Stimulated activated CD4-positive, alpha-beta T cell treated with anti-CD3 and anti-CD28 coated beads, Interleukin-1b, Interleukin-23, amount 100 ng/mL, for 1 hour (primary cell): ENCODE measurements at places on chromosomes 7 and 10.
A peak's percentile ranks its signal among the peaks of the same experiment; 100 is the strongest.

DNA sequence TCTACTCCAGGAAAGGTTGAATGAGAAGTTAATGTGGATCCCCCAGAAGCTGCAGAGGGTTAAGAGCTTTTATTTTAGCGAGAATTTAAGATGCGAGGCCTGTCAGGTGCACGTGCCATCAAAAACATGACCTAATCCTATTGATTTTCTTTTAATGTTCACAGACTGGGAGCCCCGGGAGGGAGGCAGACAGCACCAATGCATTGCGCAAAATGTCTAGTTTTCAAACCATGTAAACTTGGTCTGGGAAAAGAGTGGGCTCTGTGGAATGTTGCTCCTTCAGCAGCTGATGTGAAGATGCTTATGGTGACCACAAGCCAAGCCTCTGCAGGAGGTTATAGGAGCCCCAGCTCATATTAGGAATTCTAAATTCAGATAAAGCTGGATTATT, 172.0 kb upstream of the ITGB1 start:
- DNase-seq = no peak

GRCh38 chr7:117009705-117010361, 56.5 kb downstream of the ST7 start:
- DNase-seq = no peak

DNA sequence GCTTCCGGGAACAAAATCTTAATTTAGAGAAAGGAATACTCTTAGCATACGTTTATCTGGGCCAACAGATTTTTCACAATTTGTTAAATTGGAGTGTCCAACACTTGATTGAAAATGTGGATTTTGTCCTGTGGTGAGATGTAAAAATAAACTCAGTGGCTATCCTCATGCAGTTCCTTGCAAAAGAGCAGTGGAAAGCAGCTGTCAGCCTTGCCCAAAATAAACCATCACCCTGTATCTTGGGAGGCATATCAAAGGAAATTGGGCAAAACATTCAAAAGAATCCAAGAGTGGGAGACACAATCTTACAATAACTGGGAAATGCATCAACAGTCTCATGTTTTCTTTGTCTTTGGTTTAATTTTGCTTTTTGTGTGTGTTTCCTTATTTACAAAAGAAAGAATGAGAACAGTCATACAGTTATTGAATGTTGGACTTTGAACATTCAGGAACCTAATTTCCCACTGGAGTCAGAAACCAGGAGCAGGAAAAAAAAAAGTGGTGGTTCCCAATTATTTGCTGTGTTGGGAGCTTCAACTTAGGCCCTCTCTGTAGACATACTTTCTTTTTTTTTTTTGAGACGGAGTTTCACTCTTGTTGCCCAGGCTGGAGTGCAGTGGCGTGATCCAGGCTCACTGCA, 44.4 kb upstream of the DGKI start:
- DNase-seq = no peak

- DNase-seq = no peak
These were observed 110.8 kb upstream of the LRGUK start for GRCh38 chr7:134016223-134016941.

DNA sequence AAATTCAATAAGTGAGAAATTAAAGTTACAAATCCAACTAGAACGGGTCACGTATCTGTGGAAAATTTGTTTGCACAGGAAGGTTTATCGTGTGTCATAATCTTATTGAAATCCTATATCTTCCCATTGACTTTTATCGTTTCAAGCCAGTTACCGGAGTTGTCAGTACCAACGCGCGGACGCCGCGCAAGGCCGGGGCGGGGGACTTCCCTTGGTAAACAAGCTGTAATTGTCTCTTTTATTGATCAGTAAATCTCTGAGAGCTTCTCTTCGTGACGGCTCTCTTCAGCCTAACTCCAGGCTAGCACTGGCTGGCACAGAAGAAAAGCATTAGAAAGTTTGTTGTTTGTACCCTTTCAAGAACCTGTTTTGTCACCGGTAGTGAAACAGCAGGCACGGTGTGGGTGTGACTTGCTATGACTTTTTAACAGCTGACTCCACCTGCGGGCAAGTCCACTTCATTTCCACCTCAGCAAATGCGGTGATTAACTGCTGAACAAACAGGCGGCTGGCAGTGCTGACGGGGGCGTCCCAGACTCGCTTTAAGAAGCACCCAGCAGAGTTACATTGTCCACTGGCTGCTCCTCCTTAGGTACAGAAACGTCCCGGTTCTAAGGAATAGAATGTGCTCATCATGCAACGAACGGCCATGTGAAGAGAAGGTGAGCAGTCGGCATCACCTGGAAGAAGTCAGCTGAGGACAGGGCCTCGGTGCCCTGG, 215.8 kb downstream of the MAD1L1 start:
- no peak for DNase-seq

- no peak for DNase-seq
These were observed 43.5 kb downstream of the PRTFDC1 start for GRCh38 chr10:24908793-24909423.

DNA sequence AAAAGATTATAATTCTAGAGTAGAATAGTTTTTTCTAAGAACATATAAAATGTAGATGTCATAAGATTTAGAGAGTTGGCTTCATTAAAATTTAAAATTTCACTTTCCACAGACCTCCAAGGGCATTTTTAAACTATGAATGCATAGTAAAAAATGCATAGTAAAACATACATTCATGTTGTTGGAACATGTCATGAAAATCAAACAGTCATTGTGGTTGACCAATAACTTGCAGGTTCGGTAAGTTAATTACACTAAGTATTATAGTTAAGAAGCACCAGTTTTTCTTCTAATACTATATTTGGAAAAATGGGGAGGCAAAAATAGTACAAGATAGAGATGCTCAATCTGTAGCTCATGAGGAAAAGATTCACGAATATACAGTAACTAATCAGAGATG, 61.5 kb upstream of the MACROH2A2 start:
- no peak for DNase-seq

GRCh38 chr10:133022776-133023100, 65.0 kb upstream of the ADGRA1 start:
- DNase-seq = no peak

- no peak for DNase-seq
These were observed 11.3 kb downstream of the NPTX2 start for GRCh38 chr7:98628418-98628817.

DNA sequence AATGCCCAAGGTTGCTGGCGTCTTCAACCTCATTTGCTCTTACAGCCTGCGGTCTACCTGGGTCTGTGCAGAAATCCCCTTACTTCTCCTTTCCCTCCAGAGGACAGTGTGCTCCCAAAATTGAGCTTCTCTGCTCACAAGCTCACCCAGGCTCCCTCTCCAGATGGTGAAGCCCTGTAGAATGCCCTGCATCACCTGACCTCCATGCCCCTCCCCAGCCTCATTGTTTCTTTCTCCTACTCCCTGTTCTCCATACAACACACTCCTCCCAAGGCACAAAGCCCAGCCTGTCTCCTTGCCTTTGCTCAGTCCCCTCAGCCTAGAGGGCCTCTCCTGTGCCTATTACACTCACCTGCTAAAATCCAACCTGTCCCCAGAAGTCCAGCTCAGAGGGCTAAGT, 3.5 kb downstream of the CRHR2 start:
- DNase-seq = no peak

DNA sequence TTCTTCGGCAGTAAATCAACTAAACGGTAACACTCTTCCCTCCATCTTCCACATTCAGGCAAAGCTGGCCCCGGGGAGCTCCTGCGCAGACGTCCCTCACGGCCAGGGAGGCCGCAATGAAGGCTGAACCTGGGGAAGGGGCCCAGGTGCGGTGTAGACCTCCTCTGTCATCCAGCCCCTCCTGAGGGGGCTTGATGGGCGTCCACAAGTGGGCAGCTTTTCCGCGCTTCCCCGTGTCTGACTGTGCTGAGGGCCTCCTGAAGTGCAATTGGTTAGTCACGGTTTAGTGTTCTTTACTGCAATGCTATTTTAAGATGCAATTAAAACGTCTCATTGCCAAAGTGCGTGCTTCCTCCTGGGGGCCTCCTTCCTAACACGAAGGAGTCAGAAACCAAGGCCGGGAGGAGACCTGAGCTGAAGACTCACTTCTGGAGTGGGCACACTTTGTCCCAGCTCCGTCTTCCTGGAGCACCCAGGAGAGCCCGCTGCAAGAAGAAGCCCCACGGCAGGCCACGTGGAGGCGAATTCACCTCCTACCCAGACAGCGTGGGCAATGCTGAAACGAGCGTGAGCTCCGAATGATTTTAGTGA, 173.3 kb downstream of the ELFN1 start:
- no peak for DNase-seq

GRCh38 chr10:86729677-86730076, 26.7 kb upstream of the BMPR1A start:
- no peak for DNase-seq

DNA sequence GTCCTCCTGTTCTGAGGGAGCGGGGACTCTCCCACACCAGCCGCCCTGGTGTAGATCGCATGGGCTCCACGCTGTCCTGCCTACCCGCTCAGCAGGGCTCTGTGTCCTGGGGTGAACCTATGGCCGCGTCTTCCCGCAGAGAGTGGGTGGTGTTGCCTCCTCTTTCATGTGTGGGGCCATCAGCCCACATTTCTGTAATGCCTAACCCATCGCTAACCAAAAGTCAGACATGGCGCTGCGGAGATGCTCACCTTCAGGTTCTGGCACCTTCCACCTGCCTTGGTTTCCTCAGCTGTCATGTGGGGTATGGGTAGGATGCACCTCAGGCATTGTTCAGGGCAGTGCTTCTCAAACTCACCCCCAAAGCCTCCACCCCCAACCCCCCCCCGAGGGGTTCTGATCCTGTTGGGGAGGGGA, 50.5 kb upstream of the CAMK2B start:
- no peak for DNase-seq

DNA sequence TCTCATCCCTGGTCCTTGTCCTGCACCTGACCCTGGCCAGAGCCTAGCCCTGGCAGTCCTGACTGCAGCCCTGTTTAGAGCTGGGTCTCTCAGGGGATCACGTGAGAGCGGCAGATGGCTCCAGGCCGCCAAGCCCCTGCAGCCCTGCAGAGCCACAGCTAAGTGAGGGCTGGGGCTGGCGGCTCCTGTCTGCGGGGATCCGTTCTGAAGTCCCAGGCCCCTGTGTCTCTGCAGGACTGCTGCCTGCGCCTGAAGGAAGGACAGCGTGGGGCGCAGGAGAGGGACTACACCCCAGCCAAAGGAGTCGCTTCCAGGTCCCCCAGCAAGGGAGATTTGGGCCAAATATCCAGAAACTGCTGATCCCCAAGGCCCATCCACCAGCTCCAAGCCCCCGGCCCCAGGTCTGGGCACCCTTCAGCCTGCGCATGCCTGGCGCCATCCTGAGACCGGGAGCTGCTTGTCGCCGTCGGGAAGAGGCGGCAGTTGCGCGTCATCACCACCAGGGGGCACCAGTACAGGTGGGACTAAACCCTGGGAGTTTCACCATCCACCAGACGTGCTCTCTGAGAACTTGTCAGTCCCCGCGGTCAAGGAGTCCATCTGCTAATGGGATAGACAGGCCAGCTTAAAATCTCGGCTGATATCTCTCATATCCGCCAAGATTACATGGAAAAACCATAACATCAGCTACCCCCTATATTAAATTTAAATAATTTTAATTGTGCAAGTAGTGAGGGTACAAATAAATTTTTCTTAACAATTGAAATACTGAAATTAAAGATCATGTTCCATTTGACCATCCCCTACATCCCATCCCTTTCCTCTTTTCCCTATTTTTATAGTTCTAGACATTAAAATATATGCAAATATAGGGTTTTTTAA, 25.1 kb upstream of the GHRHR start:
- peak; percentile 45 for DNase-seq
